NCI-H1436 (cell line): ENCODE measurements at places on chromosomes 12 and 14.

DNA sequence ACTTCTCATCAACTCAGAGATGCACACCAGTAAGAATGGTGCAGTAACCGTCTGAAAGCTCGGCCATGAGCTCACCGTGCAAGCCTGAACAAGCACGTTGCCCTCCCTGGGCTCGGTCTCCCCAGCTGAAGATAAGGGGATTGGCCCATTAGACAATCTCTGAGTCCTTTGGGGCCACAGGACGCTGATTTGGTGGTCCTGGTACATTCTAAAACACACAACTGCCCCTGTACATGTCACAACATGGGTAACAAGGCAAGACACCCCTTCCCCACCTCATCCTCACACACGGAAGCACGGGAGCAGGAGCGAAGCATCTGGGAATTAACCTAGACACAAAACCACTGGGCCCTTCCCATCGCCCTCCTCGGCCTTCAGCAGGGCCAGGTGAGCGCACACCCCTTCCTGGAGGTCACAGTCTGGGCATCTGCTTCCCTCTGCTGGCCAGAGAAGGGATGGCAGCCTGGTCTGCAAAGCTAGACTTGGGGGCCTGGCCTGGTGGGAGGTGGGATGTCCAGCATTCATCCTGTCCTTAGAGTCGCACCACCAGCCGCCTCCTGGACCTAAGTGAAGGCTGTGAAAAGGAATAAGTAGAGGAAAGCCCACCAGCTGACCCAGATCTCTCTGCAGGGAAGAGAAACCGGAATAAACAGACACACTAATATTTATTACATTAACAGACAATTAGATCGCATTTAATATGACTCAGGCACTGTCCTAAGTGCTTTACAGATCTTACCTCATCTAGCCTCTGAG is 18.9 kb upstream of the SMUG1 start:
- DNase-seq: peak; percentile 59

DNA sequence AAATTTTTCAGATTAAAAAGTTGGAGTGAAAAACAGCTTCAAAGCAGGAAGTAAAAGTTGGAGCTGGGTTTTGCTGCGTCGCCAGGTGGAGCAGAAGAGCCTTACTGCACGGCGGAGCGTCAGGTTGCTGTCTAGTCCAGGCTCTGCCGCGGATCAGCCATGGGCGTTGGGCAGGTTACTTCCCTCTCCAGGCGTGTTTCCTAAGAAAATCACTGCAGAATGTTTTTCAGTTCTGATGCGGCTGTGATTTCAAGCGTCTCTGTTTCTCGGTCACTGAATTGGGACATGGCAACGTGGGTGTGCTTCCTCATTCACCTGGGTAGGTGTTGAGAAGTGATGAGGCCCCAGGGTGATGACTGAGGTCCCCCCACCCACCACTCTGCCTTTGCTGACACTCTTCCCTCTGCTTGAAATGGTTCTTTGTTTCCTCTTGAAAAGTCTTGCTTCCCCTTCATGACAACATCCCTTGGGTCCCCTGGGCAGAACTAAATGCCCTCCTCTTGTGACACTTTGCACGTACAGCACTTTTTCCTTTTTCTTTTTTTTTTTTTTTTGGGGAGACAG is 7.6 kb downstream of the EVL start:
- no peak for DNase-seq

GRCh38 chr12:100274291-100274690 is 7.3 kb downstream of the SCYL2 start:
- DNase-seq: no peak

DNA sequence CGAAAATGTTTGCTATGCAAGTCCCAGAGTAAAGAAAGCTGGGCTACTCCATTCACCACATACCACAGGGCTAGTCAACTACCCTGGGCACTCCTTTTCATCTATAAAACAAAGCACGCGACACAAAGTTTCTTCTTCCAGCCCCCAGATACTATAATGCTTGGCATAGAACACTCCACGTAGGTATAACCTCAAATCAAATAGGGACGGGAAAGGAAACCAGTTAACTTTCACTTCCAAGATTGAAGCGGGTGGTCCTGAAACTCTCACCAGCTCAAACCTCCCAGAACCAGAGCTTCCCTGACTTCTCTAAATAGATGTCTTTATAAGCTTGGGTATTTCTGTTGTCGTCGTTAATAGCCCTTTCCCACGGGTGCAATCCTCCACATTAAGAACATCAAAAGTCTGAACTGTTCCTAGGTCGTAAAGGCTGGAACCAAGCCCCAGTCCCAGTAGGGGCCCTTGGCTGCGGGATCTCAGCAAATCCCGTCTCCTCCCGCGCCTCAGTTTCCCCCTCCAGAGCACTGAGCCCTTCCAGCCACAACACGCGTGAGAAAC is 647 bp downstream of the LGMN start:
- no peak for DNase-seq

GRCh38 chr12:113758165-113758924 is 207.8 kb downstream of the RBM19 start:
- DNase-seq: no peak

GRCh38 chr12:42402821-42403411 is 76.9 kb downstream of the PPHLN1 start:
- DNase-seq: no peak

GRCh38 chr12:19694627-19695026 is 255.3 kb downstream of the AEBP2 start:
- DNase-seq: no peak

GRCh38 chr14:26448181-26448855 is 149.5 kb downstream of the NOVA1 start:
- no peak for DNase-seq

- no peak for DNase-seq
These were observed 505 bp upstream of the BCDIN3D start for GRCh38 chr12:49843411-49843810.

GRCh38 chr12:68334132-68334531 is 2.0 kb upstream of the MDM1 start:
- no peak for DNase-seq

DNA sequence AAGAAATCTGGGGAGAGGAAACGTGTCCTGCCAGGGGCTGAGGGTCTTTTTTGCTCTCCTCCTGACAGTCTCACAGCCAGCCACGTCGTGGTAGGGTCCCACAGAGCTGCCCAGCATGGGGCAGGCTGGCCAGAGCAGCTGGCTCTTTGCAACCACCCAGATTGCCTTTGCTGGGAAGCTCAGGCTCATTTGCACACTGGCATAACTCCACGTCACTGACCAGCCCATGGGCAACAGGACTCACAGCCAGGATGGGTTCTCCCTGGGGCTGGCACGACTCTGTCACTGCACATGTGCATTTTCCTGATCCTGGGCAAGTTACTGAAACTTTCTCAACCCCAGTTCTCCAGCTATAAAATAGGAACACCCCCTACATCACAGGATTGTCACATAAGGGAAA is 242.2 kb downstream of the DPF3 start:
- no peak for DNase-seq

DNA sequence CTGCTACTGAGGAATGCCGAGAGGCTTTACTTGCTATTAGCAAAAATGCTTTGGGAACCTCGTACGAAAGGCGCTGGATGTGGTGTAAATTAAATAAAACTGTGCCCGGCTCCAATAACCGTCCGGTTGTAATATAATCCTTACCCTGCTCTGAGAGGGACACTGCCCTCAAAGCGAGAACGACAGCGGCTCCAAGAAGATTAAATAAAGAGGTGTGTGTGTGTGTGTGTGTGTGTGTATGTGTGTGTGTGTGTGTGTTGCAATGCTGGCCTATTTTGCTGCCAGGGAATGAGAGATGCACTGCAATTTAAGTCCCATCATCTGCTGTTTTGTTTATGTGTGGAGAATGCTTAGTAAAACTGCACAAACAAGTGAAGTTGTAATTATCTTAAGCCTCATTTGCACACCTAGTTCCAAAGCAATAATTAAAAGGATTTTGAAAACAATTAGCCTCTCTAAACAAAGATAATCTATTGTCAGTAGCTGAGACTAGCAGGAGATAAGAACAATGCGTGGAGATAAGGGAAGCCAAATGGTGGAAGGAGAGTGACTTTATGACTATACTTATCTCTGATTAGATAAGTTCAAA is 1.2 kb upstream of the SIX1 start:
- no peak for DNase-seq

DNA sequence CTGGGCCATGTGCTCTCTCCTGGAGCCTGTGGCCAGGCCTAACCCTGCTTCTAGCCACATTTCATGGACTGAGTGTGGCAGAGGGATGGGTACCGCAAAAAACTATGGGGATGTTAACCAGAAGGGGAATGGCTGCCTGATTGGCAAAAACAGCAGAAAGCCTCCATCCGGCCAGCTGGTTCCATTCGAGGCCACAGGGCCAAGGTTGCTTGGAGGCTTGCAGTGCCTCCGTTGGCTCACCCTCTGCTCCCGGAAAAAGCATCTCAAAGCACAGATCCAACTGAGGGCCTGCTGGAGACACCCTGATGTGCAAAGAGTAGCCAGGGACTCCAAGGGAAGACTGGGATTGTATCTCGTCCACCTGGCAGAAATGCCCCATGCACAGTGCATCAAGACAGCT is 16.5 kb downstream of the TMEM120B start:
- DNase-seq: no peak

- peak; percentile 44 for DNase-seq
These were observed 93.5 kb downstream of the GALNT8 start for GRCh38 chr12:4813741-4814140.

DNA sequence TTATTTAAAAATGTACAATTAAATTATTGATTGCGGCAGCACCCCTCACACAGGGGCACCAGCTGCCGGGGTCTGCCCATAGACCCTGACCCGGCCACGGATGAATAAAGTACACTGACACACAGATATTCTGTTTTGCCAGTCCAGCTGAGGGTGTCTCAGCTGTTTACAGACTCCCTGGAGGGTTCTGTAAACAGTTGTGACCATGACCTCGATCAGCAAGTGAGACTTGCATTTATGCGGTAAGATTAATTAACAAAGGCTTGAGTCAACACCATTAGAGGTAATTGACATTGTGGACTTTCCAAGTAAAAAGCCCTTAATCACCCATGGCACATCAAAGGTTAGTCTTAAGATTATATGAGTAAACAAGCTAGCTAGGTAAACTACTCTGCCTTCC is 94.3 kb downstream of the FUT8 start:
- peak; percentile 25 for DNase-seq

GRCh38 chr12:120528861-120529525 is at the start of gene COQ5:
Gene COQ5 (minus strand): TSS chr12:120529158. CDS start chr12:120529141, 17 bp downstream.
- peak; percentile 73 for DNase-seq
